ENCODE measurements at places on chromosomes 11 and 22.

DNA sequence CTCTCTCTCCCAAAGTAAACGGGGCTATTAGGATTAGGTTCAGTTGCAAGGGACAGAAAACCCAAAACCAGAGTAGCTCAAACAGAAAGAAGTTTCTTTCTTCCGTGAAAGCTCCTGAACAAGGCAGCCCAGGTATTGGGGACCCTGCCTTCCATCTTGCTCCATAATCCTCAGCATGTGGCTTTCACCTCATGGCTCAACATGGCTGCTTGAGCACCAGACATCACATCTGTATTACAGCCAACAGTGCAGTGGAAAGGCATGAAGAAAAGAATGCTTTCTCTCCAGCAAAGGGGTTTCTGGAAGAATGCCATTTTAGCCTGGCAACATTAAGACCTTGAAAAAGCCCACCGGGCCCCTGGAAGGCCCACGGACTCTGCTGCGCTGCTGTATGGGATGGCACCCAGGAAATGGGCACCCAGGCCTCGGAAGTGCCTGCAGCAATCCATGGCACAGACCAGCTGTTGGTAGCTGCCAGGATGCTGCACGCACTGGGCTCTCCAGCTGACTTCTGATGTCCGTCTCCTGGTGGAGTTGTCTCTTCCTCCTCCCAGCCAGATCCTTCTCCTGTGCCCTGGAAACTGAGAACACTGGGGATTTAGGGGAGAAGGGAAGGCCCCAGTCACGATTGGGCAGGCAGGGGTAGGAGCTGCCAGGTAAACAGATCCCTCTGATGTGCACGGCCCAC lies 22.6 kb downstream of the PDGFB start:
- DNase-seq: peak; percentile 45

GRCh38 chr11:46711303-46711702 lies 7.7 kb upstream of the F2 start:
- no peak for DNase-seq

GRCh38 chr22:17665854-17666253 lies 27.3 kb downstream of the BCL2L13 start:
- DNase-seq: no peak

DNA sequence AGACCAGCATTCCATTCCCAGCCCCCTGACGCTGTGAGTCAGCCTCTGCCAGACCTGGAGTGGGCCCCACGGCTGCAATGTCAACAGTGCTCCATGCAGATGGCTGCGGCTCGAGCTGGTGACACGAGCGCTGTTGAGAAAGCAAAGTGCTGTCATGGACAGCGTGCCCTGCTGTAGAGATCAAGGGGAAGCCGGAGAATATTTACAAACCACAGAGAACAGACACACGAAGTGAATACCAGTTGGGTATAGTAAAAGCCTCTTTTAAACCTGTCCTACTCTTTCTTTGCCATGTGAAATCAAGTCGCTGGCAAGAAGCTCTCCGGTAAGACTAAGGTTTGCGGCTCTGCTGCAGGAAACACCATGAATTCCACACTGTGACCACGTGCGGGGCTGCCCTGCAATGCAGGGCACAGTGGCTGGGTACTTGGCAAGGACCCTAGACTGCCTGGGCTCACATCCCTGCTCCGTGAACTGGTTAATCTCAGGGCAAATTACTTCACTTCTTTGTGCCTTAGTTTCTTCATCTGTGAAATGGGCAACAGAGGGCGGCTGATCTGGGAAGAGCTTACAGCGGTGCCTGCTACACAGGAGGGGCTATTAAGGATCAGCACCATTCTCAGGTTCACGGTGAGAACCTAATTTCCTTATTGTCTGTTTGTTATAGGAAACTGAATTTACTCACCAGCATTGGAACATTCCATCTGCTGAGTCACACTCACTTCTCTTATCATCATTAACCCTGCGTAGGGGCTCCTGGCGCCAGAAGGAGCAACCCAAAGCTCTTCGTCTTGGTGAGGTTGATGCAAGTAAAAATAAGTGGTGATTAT lies 27.8 kb upstream of the ELFN2 start:
- peak; percentile 6 for DNase-seq

DNA sequence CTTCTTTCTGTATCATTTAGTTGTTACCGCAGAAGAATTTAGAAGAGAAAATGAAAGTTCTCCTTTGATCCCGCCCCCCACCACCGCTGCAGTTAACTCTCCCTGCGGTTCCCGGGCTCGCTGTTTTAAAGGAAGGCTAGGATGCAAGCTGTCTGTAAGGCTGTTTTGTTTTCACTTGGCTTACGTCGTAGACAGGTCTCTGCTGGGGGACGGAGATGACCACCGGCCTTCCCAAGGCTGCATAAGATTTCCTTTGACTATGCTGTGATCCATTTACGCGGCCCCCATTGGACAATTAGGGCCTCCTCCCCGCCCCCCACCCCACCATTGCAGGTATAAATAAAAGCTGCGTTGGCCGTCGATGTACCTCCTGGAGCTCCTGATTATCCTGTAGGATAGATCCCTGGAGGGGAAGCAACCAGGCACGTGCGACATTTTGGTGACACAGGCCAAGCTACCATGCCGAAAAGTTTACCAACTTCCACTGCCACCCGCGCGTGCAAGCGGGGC lies 1.4 kb upstream of the CPT1A start:
- DNase-seq: no peak

DNA sequence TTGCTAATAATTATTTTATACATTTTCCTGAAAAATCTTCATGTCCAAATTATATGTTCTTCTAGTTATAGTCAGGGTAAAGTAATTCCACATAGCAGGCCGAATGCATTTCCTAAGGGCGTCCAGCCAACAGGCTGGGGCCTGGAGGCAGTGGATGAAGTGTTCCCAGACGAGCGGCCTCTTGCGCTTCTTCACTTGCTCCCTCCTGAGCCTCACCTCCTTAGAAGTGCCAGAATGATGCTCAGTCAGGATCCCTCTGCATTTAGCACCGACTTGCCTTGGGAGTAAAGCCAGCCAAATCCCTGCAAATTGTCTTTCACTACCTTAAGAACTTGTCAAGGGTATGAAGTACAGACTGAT lies 1.5 kb downstream of the OLFML1 start:
- no peak for DNase-seq

GRCh38 chr11:12232160-12232559 lies 121.8 kb downstream of the MICAL2 start:
- DNase-seq: no peak

DNA sequence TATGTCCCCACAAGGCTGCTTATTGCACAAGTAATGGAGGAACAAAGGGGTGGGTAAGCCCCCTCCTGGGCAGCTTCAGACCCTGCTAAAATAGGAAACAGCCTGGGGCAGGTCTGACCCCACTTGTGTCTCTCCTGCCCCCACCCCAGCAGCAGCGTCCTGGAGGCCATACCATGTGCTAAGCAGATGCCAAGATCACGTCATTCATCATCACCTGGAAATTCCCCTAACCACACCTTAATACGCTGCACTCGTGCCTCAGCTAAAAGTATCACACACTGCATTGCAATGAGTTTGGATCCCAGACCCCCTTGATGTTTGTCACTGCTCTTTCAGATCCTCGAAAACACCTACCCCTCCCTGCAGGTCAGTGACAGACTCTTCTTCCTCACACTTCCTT lies 27.8 kb upstream of the GGTLC2 start:
- DNase-seq: no peak

DNA sequence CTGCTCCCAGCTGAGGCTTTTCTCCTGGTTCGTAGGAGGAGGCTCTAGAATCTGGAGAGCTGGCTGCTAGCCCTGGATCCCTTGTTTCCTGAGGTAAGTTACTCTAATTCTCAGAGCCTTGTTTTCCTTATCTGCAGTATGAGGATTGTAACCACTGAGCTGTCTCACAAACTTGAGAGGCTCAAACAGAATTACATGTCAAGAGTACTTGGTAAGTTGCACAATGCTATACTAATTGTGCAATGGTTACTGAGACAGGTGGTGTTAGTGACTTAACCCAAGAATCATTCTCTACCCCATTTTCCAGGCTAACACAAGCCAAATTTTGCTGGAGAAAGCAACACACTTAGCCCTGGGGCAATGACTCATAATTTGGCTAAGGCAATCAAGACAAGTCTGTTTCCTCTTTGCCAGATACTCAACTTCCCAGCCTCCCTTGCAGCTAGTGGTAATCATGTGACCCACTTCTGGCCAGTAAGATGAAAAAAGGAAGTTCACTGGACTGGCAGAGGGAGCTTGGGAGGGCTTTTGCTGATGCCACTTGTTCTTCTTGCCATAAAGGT lies 348.0 kb downstream of the TENM4 start:
- DNase-seq: no peak

GRCh38 chr11:64745521-64746328 lies 1.8 kb upstream of the RASGRP2 start:
- peak; percentile 96 for DNase-seq

DNA sequence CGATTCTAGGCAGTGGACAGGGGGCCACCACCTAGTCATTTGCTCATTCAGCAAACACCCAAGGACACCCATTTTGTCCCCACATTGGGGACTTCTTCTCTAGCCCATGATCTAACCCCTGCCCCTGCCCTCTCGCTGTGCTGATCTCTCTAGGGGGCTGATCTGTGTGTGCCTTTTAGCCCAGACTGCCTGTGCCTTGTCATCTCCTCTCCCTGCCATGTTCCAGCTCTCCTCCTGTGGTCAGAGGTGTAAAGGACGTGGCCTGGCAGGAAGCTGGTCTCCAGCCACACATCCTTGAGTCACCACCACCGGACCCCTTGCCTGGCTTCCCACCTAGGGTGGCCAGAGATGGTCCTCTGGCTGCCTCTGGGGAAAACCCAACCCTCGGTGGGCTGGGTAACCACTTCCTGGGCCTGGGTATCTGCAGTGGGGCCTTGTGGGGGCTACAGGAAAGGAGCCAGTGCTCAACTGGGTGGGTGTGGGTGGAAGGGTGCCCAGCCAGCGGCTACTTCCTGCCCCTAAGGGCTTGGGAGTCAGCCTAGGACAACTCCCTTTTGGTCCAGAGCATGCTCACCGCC lies 1.3 kb downstream of the CTSW start:
- peak; percentile 35 for DNase-seq

- no peak for DNase-seq
These were observed 53.4 kb upstream of the PARVG start for GRCh38 chr22:44127356-44127755.
